ENCODE measurements at places on chromosomes 1 and 21.

DNA sequence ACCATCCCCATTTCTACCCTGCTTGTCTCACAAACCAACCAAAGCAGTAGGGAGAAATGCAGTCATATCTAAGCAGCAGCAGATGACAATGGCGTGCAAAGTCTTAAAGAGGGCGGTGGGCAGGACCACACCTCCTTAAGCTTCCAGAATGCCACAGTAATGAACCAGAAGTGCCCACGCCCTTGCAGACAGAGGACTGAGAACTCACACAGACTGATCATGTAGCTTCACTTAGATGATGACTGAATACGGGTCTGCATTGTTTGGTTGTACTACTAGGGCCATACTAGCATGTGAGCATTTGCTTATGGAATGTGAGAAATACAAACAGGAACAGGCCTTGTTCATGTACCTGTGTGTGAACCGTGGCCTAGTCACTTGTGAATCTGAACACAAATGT lies 246.0 kb downstream of the RPS6KC1 start:
- no peak for DNase-seq

DNA sequence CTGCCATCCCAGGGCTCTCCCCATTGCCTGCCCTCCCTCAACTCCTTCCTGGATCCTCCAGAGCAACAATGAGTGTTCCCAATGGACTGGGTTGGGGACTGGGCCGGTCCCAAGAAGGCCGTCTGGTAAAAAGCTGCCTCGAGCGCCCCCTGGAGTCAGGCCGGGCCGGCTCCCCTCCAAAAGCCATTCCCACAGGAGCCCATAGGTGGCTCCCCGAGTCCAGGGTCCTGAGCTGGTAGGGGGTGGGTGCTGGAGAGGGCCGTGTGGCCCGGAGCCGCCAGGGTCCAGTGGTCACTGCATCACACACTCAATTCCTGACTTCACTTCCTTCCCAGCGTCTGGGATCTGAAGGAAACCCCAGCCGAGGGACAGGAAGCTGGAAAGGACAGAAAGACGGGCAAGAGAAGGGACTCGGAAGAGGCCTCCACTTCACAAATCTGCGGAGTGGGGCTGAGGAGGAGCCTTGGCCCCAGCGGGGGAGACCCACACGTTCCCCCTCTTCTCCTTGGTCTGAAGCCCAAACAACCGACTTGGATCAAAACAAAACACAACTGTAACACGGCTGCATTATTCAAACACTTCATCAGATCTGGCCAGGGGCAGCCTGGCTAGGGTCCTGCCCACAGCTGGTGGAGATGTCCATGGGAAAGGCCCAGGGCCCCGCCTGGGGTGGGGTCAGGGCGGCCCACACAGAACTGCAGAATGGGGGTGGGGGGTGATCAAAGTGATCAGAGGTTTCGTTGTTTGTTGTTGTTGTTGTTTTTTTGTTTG lies 10.9 kb upstream of the ALDH4A1 start:
- DNase-seq: peak; percentile 78

GRCh38 chr1:78280626-78281025 lies 210.1 kb upstream of the PTGFR start:
- DNase-seq: no peak

DNA sequence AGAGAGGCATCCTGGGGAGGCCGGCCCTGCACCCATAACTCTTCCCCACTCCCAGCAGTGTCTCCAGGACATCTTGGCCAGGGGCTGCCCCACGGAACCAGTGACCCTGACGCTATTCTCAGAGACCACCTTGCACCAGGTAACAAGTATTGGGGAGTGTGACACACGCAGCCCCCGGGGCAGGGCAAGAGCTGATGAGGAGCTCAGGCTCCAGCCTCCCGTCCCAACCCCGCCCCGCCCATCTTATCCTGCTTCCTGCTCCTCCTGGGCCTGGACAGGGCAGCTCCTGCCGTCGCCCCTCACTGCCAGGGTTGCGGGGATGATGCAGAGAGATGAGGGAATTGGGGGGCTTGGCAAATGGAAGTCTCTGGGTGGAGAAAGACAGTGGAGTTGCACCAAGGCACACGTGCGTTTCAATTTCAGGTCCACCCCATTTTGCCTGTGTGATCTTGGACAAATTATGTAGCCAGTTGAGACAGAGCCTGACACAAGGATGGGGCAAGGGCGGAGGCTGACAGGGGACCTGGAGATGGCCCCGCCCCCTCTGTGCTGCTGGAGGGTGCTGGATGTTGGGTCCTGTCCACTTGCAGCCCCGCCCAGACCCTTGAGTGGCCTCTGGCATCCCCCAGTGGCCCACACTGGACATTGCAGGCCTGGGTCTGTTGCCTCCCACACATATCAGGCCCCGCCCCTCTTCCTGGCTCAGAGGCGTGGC lies 10.7 kb downstream of the CLCNKA start:
- peak; percentile 42 for DNase-seq

- DNase-seq: no peak
Observed at GRCh38 chr1:30908696-30909364, at the start of gene SDC3. Gene SDC3, minus strand, starts transcription at chr1:30908758. Its CDS starts 172 bp downstream, at chr1:30908586.

- no peak for DNase-seq
Observed at GRCh38 chr1:183585038-183585437, 5.2 kb downstream of the NCF2 start.

DNA sequence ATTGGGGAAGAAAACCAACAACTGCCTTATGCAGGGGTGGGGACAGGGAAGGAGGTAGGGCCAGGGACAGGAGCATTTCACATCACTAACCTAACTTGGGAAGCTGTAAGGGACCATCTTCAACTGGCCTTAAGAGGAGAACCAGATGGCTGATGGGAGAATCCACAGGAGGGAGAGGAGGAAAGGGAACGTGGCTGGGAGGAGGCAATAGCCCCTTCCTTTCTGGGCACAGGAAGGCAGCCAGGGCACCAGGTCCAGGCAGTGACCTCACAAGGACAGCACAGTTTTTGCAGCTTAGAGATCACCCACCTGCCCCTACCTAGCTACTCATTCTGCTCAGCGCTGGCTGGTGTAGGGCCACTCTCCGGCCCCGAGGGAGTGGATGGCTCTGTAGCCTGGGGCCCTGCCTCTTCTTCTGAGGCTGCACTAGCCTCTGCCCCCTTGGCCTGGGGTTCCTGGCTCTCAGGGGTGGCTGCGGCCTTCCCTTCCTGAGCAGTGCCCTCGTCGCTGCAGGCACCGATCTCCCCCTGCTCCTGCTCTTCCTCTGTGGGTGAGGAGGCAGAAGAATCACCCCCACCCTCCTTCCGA lies 1.7 kb downstream of the MARCKSL1 start:
- DNase-seq: no peak

GRCh38 chr1:108046026-108046425 lies 81.0 kb upstream of the VAV3 start:
- DNase-seq: no peak

- DNase-seq: no peak
Observed at GRCh38 chr1:165114022-165114888, 242.3 kb downstream of the LMX1A start.

GRCh38 chr1:223708001-223708359 lies 4.4 kb upstream of the CAPN2 start:
- DNase-seq: no peak

- no peak for DNase-seq
Observed at GRCh38 chr21:29888437-29888836, 51.4 kb downstream of the GRIK1 start.

DNA sequence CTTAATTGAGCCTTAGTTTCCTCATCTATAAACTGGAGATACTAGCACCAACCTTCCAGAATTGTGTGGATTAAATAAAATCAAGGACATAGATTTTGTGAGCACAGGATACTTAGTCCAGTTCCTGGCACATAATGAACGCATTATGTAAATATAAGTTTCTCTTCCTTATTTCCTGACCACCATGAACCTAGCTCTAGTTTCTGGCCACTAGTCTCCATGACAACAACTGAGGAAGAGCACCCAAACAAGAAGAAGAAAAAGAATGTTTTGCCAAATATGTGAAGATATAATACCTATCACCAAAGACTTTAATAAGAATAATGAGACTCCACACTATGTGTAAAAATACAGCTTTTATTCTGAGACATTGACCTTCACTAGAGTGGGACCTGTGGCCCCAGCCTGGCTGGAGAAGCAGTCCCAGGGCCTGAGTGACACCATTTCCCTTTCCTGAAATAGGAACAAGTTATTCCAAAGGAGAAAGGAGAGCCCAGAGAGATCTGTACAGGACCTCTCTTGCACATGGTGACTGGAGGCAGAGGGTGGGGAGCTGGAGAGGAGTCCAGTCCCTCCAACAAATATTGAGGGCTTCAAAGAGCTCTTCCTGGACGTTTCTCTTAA lies 940 bp upstream of the USF1 start:
- no peak for DNase-seq

- no peak for DNase-seq
Observed at GRCh38 chr1:199033661-199034060, 394.8 kb downstream of the PTPRC start.
